ENCODE measurements at places on chromosomes 11 and 22.
A peak's percentile ranks its signal among the peaks of the same experiment; 100 is the strongest.

GRCh38 chr11:84981301-84981700, 645.8 kb downstream of the DLG2 start:
- peak; percentile 15 for DNase-seq

DNA sequence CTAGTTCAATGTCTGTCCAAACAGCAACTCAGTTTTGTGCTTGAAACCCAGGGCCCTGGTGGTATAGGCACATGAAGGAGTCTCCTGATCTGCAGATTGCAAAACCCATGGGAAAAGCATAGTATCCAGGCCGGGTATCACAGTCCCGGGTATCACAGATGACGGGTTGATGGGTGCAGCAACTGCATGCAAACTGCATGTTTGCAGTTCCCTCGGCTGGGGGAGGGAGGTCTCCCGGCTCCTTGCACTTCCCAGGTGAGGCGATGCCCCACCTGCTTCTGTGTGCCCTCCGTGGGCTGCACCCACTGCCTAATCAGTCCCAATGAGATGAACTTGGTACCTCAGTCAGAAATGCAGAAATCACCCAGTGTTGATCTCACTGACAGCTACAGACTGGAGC, 53.9 kb downstream of the KCNQ1 start:
- no peak for DNase-seq

DNA sequence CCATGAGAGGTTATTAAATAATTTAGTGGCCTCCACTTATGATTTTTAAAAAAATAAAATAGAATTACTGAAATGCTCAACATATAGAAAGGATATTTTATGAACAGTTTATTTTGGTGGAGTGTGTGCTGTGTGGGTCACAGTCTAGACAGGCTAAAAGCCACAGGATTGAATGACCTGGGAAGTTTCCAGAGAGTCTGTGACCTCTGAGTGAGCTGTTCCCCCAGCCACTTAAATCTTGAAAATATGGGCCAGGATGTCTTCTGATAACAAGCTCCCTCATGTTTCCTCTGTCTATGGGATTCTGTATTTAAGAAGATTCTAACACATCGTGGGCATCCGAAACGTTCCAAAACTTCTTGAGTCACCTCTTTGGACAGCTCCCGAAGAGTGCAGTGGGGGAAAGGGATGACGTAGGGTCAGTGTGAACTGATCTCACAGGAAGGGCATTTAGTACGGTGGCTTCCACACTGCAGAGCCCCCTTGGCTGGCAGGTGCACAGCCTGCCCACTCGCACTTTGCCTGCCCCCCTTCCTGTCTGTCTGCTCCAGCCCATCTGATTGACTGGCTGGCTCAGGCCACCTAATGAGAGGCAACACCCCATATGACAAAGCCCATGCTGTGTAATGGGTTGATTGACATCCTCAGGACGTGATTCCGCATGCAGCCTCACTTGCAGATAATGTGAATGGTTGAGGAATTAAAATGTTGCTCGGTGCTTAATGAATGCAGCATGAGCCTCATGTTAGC, 97.4 kb downstream of the NTM start:
- DNase-seq: no peak

- no peak for DNase-seq
Measured at GRCh38 chr22:49019737-49020713, 807.6 kb downstream of the BRD1 start.

DNA sequence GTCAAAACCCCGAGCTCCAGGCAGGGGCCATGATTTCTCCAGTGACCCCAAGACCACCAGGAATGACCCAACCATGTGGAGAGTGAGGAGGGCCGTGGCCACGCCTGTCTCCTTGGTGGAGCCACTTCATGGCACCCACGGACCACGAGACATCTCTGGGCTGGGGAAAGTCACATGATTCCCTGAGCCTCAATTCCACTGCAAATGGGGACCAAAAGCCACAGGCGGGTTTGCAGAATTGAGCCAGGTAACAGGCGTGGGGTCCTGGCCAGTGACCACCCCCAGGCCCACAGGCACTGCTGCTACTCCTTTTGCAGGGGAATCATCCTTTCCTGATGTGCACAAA, 178.9 kb downstream of the CTTN start:
- no peak for DNase-seq

DNA sequence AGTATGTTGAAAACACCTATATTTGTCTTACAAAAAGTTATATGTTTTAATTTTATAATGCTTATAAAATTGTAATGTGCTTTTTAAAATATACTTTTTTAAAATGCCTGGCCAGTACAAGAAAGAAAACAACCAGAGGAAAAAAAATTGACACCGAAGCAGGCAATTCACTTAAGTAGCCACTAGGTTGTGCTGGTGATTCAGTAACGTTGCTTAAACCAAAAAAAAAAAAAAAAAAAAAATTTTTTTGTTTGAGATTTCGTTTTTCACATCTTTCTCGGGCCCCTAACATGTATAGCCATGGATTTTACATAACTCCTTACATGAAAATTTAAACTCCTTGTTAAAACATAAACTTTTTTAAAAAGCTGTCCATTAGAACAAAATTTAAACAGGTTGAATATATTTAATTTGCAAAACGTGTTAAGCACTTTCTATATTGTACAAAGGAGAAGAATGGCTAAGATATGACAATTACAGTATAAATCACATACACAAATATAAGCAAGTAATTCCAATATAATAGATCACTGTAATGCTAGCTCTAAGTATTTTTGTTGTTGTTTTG, 9.2 kb downstream of the OR8B4 start:
- DNase-seq: peak; percentile 26
